ENCODE measurements at places on chromosomes 5 and 9.

DNA sequence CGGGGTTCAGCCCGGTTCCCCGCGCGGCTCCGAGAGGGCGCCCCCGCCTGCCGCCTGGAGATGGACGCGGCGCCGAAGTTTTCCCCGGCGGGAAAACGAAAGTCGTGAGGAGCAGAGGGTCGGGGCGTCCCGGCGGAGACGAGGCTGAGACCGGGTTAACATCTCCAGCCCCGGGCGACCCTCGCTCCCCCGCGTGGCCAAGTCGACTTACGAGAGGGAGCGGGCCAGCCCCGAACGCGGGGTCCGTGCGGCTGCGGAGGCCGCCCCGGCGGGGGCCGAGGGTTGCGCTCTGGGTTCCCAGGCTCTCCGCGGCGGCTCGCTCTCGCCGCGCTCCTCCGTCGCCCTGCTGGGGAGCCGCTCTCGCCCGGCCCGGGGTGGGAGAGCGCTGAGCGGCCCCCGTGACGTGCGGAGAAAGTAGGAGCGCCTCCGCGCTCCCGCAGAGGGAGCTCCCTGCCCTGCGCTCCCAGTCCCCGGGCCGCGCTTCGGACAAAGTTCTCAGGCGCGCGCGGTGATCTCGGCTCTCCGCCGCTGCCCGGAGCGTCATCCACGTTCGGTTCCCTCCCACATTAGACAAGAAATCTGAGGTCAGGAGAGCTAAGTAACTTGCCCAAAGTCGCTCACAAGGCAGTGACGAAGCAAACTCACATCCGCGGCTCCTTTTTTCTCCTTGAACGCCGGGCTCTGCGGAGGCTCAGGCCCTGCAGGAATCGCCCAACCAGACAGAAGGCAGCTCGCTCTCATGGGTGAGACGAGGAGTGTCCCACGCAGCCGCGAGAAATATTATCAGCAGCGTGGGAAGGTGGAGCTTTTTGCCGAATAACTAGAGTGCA lies 1.2 kb upstream of the GCNT4 start:
- no peak for DNase-seq

- DNase-seq = no peak
Measured at GRCh38 chr5:69138766-69139165, 28.2 kb upstream of the CCNB1 start.

DNA sequence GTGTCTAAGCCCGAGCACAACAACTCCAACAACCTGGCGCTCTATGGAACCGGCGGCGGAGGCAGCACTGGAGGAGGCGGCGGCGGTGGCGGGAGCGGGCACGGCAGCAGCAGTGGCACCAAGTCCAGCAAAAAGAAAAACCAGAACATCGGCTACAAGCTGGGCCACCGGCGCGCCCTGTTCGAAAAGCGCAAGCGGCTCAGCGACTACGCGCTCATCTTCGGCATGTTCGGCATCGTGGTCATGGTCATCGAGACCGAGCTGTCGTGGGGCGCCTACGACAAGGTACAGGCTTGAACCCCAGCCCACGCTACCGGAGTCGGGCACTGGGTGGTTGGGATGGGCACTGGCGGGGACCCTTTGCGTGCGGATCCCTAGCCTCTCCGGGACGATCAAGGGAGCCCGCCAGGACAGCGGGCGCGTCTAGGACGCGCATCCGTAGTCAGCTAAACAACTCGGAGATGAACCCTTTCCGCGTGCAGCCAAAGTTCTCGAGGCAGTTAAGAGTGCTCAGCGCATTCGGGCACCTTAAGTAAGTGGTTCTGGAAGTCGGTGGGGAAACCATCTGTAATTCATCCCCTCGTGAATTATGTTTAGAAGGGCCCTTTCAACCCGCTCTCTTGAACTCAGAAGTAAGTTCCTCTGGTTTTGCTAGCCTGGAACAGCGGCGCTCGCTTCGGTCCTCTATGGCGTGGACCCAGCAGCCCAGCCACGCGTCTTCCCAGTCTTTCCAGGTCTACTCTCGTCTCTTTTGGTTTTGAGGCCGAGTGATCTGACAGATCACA lies 1.3 kb downstream of the KCNN2 start:
- DNase-seq = no peak

DNA sequence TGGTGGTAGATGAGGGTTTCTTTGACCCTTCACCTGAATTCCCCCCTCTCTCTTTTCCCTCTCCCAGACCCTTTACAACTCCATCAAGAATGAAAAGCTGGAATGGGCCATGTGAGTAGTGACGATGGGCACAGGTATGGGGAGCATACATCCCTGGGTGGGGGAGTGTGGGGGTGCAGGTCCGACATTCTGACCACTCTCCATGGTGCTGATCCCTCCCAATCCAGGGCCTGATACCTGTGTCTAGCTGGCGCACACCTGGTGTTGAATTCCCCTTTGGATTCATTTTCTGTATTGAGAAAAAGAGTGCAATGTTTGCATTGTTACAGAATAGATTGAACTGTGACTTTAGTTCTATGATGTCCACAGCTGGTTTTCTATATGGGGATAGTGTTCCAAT lies 40.0 kb downstream of the PSD2 start:
- DNase-seq = no peak

DNA sequence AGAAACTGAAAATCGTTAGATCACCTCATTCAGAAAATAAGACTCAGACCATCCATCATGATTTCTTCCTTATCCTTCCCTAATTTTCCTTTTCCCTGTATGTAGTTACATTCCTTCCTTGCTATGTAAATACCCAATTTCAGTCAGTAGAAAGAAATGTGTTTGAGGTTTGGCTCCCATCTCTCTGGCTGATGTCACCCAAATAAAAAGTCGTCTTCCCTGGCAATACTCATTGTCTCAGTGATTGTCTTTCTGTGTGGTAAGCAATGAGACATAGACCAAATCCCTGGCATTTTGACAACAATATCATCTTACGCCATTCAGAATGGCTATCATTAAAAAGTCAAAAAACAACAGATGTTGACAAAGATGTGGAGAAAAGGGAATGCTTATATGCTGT lies 303.9 kb upstream of the EDIL3 start:
- DNase-seq = peak; percentile 67

GRCh38 chr9:98603821-98604383 lies 104.8 kb downstream of the GABBR2 start:
- no peak for DNase-seq

- peak; percentile 64 for DNase-seq
Measured at GRCh38 chr9:17807613-17808282, 228.9 kb downstream of the SH3GL2 start.

- no peak for DNase-seq
Measured at GRCh38 chr5:9188131-9188530, 357.7 kb downstream of the SEMA5A start.

DNA sequence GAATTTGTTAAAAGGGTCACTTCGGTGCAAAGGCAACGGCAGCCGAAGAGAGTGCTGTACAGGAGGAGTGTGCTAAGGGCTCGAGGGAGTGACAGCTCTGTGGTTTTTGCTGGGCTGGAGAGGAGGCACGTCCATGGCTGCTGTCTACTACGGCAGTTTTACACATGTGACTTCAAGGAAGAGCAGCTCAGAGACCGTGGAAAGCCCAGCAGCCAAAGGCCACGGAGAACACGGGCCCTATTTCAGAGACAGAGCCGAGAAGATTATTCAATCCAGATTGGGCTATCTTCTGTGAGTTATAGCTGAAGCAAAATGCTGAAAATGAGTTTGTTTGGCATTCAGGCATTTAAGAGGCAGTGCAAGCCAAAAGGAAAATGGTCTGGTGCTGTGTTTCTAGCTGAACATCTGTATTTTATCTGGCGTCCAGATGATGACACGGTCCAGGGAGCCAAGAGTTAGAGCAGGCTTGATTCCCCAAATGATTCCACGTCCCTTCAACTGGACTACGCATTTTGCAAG lies 96.4 kb downstream of the RFK start:
- DNase-seq = no peak

DNA sequence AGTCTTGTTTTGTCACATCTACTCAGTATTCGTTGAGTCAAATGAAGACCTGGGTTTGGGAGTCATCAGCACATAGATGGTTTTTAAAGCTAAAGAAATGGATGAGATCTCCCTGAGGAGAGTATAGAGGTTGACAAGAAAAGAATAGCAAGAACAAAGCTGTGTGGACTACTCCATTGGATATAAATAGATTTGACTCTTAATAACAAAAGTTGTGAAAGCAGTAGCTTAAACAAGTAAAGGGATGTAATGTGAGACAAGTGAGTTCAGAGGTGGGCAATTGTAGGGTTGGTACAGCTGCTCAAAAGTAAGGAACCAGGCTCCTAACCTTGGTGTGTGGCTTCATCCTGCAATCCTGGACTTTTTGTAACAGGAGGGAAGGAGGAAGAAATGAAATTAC lies 49.3 kb downstream of the CSNK1G3 start:
- no peak for DNase-seq

GRCh38 chr9:104463864-104464263 lies 40.2 kb upstream of the OR13F1 start:
- DNase-seq = no peak

DNA sequence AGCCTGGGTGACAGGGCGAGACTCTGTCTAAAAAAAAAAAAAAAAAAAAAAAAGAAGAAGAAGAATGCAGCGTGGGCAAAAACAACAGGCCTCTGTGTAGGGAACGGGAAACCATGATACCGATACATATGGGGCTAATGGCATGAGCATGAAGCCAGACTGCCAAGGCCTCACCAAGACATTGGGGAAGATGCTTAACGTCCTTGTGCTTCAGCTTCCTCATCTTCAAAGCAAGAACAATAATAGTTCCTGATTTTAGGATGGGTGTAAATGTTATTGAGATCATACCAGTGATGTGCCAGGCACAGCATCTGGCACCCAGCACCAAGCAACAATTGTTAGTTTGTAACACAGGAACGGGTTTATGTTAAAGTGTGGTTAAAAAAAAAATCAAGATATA lies 51.4 kb downstream of the NEURL1B start:
- DNase-seq = no peak

DNA sequence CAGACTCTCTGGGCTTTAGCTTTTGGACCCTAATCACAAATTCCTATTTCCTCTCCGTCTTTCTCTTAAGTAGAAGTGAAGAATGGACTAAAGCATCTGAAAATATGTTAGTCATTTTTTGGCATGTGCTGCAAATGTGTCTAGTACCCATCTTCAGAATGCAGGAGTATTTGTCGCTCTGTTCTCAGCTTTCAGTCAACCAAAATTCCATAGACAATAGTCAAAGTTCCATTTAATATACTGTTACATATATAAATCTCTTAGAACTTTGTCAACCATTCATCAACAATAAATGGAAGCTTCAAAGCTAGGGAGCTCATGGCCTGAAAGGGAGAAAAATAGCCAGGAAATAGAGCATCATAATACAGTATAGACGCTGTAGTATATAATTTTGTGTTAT lies 509.4 kb downstream of the BNC2 start:
- DNase-seq = no peak

GRCh38 chr5:59133764-59134261 lies 550.9 kb downstream of the RAB3C start:
- no peak for DNase-seq

GRCh38 chr5:180012316-180012715 lies 59.2 kb downstream of the RNF130 start:
- no peak for DNase-seq

All from NCI-H1694 treated with DMSO at 0.1 percent for 48 hours (cell line).